ENCODE measurements at places on chromosomes 1 and 21. TPM values are rescaled to one million over a fixed set of nuclear protein-coding genes. Genes with fewer than 3 reads are reported as not detected.

The SEC16B gene
- 0.53 TPM for total RNA-seq

The OR2W3 gene
- 0.53 TPM for total RNA-seq

The RSRP1 gene
- 64.6 TPM for total RNA-seq

The WNT3A gene
- total RNA-seq, result not detected

The GUCA2A gene
- not detected for total RNA-seq

The FUCA1 gene
- total RNA-seq, result 11.9 TPM

The OVAAL gene
- total RNA-seq, result not detected

The FNBP1L gene
- total RNA-seq, result 70.2 TPM

The FBXO28 gene
- 46.6 TPM for total RNA-seq

The C8A gene
- total RNA-seq, result not detected

The SYT2 gene
- total RNA-seq, result not detected

The IFNLR1 gene
- not detected for total RNA-seq

The S100B gene
- not detected for total RNA-seq

The EFCAB14 gene
- total RNA-seq, result 44.2 TPM

The GPATCH2 gene
- total RNA-seq, result 18.9 TPM

The RNU1-3 gene
- under 0.01 TPM for total RNA-seq

The HENMT1 gene
- total RNA-seq, result 3.7 TPM

The WNT4 gene
- 0.13 TPM for total RNA-seq

The LENEP gene
- 0.56 TPM for total RNA-seq

The LCE1D gene
- not detected for total RNA-seq

The BEND5 gene
- not detected for total RNA-seq

The IL20 gene
- not detected for total RNA-seq

The LMX1A gene
- not detected for total RNA-seq

The PTGFRN gene
- total RNA-seq, result 59.4 TPM

The PLA2G2D gene
- total RNA-seq, result not detected

The MRPL55 gene
- total RNA-seq, result 73.1 TPM

The ETNK2 gene
- total RNA-seq, result 13.5 TPM

The CFHR5 gene
- total RNA-seq, result not detected

The BSND gene
- not detected for total RNA-seq

The AKIRIN1 gene
- total RNA-seq, result 42.8 TPM

The MAB21L3 gene
- total RNA-seq, result not detected

The PRR9 gene
- not detected for total RNA-seq

The CFAP74 gene
- total RNA-seq, result not detected

The DCST1 gene
- total RNA-seq, result not detected

The TMEM79 gene
- 0.86 TPM for total RNA-seq

The KRTAP19-3 gene
- not detected for total RNA-seq

The SPATA45 gene
- not detected for total RNA-seq

The PRELP gene
- not detected for total RNA-seq

The NBPF4 gene
- not detected for total RNA-seq

Data from pulmonary artery endothelial cell (primary cell).